Uterus (tissue), 4 donors: ENCODE measurements at places on chromosomes 4 and X. TPM values are rescaled to one million over a fixed set of nuclear protein-coding genes. Genes with fewer than 3 reads are reported as not detected.

RHOH gene
- 37.1 TPM for total RNA-seq

CXCL9 gene
- 0.14 TPM for total RNA-seq

VCX gene
- not detected for total RNA-seq

ADH1A gene
- total RNA-seq = 5.0 TPM

ANXA3 gene
- total RNA-seq = 243 TPM

WAS gene
- 1.9 TPM for total RNA-seq

SGCB gene
- total RNA-seq = 33.8 TPM
